ENCODE measurements at places on chromosomes 3 and 15.

DNA sequence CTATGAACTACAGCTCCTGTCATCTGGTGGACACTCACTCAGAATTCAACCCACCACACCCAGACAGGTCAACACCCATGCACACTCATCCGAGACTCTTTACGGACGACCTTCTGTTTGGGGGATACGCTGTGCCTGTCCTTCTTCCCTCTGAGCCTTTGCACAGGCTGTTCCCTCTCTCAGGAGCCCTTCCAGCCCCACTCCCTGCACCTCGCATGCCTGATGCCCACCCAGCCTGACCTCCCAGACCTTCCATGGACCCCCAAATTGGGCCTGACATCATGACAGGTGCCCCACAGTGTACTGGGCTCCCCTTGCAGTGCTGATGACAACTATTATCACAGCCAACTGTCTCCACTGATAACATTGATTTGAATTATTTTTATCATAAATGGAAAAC lies 135.8 kb downstream of the NSMCE3 start:
- DNase-seq = no peak

DNA sequence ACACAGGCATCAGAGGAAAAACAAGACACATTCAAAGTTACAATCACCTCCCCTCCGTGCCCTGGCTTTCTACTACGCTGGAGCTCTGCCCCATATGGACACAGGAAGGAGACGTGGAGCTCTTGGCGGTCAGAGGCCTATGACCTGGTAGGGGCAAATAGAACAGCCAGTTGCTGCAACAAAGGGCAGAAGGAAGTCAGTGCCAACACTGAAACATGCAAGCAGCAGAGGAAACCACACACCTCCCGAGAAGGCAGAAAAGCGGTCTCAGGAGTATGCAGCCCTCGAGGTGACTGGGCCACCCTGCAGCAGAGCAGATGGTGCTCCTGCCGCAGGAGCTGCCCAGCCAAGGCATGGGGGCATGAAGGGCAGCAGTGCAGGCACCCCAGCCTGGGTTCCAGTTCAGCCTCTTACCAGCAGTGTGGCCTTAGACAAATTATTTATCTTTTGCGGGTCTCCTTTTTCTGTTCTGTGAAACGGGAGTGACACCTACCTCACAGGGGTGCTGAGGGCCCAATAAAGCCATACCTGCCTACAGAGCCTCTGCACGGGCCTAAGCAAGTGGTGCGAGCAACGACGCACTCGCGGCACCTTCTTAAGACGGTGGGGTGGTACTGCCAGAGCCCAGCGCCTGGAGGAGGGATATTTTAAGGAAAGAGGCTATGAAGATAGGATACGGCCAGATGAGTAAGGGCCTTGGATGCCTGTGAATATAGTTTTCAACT lies 8.6 kb downstream of the ZXDC start:
- DNase-seq = no peak

GRCh38 chr3:186411994-186412393 lies 50.0 kb upstream of the DGKG start:
- no peak for DNase-seq

DNA sequence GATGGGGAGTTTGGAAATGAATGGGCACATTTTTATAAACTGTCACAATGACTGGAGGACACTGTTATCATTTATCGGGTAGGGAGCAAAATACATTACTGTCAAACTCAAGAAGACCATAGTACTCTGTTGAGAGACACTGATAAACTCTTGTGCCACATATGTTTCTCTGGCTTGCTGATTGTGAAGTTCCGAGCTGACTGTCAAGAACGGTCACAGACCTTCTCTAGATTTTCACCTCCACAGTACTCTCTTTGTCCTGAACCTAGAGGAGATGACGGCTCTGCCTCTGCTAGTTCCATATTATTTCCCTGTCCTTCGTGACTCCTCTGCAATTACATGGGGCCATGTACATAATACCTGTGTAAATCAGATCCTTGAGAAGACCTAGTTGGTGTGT lies 451.9 kb downstream of the LPP start:
- DNase-seq = no peak

GRCh38 chr15:76200083-76200465 lies 111.2 kb downstream of the ETFA start:
- DNase-seq = no peak

DNA sequence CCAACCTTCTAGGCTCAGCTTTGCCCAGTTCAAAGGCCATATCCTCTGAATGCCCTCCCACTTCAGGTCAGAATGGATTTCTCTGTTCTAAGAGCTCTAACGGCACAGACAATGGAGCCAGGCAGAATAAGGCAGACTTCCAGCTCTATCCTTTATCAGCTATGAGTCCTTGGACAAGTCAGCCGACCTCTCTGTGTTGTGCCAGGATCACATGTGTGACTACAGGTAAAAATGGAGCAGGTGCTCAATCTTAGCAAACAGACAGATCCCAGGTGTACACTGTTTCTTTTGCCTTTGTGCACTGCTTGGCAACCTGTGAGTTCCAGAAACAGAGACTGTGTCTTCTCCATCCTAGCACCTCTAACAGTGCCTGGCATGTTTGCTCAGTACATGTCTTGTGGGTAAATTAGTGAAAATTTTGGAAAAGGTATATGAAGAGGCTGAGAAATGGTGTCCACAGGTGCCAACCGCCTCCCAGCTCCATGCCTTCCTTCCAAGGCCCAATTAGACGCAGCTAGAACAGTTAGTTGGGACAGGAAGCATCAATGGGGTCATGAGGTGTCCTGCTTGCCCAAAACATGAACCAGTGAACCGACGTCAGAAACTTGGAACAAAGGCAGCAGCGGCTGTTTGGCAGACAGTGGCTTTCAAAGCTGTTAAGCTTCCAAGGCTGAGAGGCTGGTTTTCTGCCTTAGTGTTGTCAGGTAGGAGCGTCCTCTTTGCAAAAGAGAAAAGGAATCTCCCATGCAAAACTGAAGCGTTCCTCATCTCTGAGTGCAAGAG lies 28.7 kb downstream of the TLE3 start:
- no peak for DNase-seq

GRCh38 chr3:94716326-94717018 lies 653.6 kb downstream of the NSUN3 start:
- no peak for DNase-seq

DNA sequence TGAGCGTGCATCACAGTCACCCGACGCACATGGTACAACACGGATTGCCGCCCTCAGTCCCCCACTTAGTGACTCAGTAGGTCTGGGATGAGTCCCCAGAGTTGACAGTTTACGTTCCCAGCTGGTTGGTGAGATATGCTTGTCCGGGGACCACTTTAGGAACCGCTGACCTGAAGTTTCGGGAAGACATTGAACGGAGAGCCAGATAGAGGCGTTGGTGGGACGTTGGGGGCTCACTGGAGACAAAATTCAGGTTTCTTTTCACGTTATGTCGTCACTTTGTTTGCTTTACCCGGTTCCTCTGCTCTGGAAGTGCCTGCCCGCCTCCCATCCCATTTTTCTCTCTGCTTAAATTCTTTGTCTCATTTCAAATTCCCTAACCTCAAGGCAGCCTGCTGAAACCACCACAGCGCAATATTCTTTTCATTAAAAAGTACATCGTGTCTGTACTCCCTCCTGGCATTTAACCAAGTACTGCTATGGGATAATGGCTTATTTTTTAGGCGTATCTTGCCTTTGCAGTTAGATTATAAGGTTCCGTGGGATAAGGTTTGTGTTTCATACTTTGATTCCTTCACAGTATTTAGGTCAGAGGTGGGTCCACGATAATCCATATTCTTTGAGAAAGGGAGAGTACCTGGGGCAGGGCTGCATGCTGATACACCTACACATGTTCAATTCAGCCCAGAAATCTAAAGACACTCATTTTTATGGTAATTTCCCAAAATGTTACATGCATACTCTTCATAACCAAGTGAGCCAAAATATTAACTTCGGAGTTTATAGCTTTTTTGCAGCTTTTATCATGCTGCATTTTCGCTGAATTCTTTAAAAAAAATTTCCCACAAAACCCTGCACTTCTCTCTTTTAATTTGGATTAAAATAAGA lies 921 bp downstream of the LMLN start:
- DNase-seq = peak; percentile 11

GRCh38 chr3:23916152-23916885 lies 471 bp downstream of the NKIRAS1 start:
- DNase-seq = no peak

GRCh38 chr3:155908086-155908485 lies 37.6 kb downstream of the GMPS start:
- DNase-seq = no peak

GRCh38 chr3:152459118-152459515 lies 190.4 kb downstream of the MBNL1 start:
- no peak for DNase-seq

- DNase-seq = no peak
Observed at GRCh38 chr15:62482785-62483429, 317.8 kb upstream of the C2CD4B start.

DNA sequence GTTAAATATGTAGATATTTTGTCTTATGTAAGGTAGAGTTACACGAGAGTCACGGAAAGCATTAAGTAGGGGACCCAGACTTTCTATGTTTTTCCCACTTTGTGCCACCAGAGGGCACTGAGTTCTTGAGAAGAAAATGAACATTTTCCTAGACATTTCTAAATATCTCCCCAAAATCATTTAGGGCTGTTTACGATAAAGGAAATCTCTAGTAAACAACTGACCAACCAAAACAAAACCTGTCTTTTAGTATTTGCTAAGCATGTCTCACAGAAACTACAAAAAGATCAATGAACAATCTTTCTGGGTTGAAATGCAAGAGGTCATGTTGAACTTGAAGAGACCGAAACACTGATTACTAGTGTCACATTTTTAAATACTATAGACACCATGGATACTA lies 16.1 kb downstream of the POU1F1 start:
- no peak for DNase-seq

- no peak for DNase-seq
Observed at GRCh38 chr3:128149650-128150049, 3.6 kb upstream of the EEFSEC start.

GRCh38 chr3:42190701-42191442 lies 75.1 kb downstream of the CCK start:
- DNase-seq = peak; percentile 68

GRCh38 chr15:91118817-91119590 lies 18.9 kb downstream of the SV2B start:
- no peak for DNase-seq

DNA sequence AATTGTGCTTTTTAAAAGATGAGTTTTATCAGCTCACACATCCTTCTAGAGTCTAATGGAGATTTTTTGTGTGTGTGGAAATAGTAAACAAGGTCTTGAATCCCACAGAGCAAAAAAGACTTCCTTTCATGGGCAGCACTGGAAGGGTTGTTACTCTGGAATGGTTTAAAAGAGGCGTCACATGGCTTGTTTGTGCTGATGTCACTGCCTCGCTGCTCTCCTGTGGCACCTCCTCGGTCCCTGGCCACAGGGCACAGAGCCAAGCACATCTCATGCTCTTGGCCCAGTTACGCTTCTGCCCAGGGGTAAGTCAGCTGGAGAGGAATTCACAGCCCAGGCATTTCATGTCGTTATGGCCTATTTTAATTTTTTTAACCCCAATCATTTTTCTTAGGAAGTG lies 53.2 kb downstream of the PGPEP1L start:
- peak; percentile 79 for DNase-seq

DNA sequence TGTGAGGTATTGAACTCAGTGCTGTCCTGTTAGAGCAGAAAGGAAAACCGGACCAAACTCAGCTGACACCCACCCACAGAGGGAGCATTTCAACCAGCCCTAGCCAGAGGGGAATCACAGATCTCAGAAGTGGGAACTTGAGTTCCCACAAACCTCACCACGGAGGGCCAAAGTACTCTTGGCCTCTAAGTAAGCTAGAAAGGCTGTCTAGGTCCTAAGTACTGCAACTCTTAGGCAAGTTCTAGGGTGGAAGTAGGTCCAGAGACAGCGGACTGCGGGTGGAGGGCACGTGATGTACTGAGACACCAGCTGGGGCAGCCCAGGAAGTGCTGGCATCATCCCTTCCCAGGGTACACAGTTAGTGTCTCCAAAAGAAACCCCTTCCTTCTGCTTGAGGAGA lies 34.1 kb downstream of the EOMES start:
- DNase-seq = no peak

- DNase-seq = no peak
Observed at GRCh38 chr15:95304151-95304946, 1026.2 kb upstream of the NR2F2 start.

GRCh38 chr15:73897441-73898261 lies 24.3 kb downstream of the TBC1D21 start:
- DNase-seq = peak; percentile 79

GRCh38 chr3:11362600-11362999 lies 90.4 kb downstream of the ATG7 start:
- DNase-seq = no peak

- no peak for DNase-seq
Observed at GRCh38 chr3:38992117-38992760, 59.5 kb downstream of the SCN11A start.

DNA sequence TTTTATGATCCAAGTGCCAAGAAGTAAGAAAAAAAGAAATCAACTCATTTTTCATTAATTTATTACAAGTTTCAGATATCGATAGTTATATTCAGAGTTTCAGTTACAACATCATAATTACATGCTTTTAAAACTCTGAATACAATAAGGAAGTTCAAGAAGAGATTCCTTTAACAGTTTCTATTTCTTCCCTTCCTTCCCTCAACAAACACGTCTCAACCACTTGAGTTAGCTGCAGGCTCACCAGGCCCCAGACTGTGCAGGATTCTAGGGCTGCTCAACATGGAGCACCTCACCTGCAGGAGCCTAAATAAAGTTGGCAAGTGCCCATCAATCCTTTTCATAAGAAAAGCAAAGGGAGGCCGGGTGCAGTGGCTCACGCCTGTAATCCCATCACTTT lies 79.2 kb upstream of the FNDC3B start:
- no peak for DNase-seq

GRCh38 chr15:79221696-79222095 lies 60.8 kb upstream of the ANKRD34C start:
- no peak for DNase-seq

- DNase-seq = peak; percentile 51
Observed at GRCh38 chr15:88954431-88955277, 41.5 kb upstream of the MFGE8 start.

GRCh38 chr15:55661428-55661827 lies 73.3 kb upstream of the PYGO1 start:
- no peak for DNase-seq

DNA sequence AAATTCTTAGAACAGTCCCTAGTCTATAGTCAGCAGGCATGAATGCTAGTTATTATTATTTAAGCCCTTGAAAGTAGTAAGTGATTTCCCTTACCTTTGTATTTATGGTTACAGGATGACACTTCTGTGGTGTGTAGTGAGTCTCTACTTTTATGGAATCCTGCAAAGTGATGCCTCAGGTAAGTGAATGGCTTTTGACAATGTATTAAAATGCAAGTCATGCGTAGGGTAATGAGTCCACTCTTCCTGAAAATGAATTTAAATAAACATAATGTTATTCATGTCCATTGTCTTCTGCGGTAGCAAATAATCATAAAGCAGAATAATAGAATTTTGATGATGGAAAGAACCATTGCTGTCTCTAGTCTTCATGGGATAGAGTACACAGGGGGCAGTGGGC lies 50.3 kb downstream of the IL1RAP start:
- no peak for DNase-seq

GRCh38 chr3:151347432-151347831 lies 18.1 kb upstream of the P2RY13 start:
- DNase-seq = no peak
